ENCODE measurements at places on chromosomes 4 and X.
A peak's percentile ranks its signal among the peaks of the same experiment; 100 is the strongest.

DNA sequence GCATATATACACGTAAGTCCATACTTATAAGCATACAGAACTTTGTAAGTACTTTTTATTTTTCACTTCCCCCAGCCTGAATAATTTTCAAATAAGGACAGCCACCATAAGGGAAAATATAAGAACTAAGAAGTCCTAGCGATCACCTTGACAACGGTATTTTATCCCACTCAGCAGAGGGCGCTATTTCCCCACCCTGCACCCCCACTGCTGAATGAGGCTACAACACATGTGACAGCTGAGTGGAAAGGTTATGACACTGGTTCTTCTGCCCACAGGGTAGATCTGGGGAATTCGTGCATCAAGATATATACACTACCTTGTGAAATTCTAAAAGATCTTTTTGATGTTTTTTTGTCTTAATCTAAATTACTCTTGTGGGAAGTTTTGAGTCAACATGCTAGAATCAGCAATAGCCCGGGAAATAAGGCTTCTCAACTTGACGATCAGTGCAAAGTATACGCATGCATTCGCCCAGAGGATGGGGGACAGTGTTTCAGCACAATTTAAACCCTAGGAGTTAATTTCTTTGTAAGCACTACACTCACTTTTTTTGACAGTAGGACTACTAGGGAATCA, 151.5 kb downstream of the CORIN start:
- DNase-seq, result peak; percentile 22

DNA sequence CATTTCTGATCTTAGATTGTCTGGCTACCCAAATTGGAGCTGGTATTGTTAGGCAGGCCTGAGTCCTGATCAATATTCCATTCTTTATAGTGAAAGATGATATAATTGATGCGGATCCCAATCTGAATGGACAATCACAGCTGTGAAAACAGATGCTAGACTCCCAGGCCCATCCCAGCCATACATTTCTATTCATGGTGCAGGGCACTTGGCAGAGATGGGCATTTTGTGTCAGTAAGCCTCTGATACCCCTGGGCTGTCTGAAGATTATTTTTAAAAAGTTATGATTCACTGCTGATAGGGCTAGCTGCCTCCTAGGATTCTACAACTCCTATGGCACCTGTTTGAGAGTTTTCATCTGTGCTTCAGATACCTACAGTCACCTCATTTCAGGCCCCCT, 61.2 kb upstream of the TSPAN7 start:
- DNase-seq, result no peak

DNA sequence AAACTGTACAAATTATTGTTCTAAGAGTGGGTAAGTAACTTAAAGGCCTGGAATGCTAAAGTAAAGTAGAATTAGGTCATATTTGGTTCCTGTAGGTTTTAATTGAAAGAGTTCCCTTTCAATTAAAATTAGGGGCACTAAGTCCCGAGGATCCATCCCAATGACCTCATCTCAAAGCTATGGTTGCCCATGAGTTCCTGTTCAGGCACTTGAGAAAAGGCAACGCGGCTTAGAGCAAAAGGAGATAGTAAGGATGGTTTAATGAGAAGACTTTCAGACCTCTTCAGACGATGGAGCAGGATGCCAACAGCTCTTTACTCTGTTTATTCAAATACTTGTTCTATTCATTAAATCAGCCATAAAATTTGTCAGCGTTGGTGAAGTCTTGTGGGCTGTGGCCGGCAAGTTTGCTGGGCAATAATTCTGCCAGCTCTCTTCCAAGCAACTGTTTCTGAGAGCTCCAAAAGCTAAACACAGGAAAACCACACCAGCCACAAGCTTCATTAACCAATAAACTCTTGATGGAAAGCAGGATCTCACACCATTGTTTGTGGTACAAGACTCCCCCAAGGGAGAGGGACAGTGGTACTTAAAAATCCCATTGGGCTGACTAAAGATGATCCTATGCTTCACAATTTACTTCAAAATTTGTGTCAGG, 167.4 kb downstream of the COL4A6 start:
- no peak for DNase-seq

DNA sequence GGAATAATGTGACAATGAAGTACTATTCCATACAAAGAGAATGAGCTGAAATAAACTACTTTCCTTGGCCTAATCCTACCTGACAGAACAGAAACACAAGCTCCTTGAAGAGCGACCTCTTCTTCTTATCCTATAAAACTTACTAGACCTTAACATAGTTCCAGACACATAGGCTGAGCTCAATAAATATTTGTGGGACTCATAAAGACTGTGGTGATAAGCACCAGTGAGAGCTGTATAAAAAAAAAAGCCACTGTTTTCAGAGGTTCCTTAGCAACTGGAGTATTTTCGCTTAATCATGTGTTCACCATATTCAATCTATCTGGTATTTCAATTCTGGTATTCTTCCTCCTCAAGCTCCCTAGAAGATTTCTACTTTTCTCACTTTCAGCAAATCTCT, 1129.6 kb downstream of the STPG2 start:
- DNase-seq, result no peak

DNA sequence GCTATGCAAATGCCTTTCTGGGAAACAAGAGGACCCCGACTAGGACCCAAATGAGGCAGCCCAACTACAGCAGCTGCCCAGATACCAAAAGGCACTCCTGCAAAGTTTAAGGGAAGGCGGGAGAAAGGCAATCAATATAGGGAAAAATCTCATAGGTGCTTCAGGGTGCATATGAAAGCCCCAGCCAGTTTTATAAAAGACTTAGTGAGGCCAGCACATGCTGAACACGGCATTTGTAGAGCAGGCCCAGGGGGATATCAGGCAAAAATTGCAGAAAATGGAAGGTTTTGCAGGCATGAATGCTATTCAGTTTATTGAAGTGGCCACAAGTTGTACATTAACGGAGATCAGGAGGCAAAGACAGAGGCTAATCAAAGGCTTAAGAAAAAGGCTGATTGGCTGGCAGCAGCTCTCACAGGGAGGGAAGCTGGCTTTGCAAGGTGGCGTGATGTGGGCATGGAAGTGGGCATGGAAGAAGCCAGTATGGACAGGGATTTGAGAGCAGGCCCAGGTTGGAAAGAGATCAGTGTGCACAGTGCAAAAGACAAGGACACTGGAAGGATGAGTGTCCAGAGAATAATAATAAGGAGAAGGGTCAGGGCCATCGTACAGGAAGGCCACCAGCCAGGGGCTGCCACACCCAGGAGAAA, 37.7 kb upstream of the UGT2B7 start:
- no peak for DNase-seq

DNA sequence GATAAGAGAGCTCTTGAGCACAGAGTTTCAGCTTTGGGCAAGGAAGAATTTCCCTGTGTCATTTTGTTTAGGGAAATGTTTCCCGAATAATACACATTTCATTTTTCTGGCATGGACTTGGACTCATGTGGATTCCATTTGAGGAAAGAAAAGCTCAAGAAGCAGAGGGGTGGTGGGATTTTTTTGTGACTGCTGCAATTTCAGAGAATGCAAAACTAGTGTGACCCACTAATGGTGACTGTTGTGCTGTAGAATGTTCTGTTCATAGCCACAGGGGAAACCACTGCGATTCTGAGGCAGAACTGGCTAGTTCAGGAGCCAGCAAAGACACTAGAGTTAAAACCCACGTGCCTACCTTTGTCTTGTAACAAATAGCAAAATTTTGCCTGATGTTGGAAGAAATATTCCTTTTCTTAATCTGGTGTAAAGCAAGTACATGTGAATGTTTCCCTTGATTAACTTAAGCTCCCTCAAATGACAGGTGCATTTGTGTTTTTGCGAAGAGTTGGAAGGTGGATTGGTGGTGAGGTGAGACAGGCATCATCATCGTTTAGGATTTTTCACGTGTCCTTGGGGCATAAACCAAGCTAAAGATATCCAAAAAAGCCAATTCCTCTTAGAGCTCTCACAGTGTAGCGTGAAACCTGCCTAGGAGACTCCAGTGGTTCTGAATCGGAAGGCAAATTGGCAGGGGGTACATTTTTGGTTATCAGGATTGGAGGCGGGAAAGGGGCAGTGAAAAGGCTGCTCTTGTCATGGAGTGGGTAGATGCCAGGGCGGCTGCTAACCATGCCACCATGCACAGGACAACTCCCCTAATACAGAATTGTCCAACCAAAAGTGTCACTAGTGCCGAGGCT, 38.0 kb upstream of the FAM9C start:
- DNase-seq, result no peak

DNA sequence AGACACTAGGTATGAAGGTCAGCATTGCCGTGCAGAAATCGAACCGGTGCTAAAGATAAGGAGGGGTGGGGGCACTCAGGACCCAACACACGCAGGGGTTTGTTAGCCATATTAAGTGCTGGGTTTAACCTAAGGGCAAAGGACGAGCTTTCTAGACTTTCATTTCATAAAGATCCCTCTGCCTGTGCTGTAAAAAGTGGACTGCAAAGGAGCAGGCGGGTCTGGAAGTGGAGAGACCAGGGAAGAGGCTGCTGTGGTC, 1.3 kb downstream of the CASP3 start:
- no peak for DNase-seq
